ENCODE measurements at places on chromosomes 3 and 15.

- DNase-seq: no peak
Observed at GRCh38 chr3:48614044-48614443, 4.6 kb upstream of the UQCRC1 start.

GRCh38 chr3:64789111-64789510 is 101.3 kb upstream of the ADAMTS9 start:
- DNase-seq: no peak

GRCh38 chr15:90124507-90124906 is 22.2 kb upstream of the IDH2 start:
- no peak for DNase-seq

DNA sequence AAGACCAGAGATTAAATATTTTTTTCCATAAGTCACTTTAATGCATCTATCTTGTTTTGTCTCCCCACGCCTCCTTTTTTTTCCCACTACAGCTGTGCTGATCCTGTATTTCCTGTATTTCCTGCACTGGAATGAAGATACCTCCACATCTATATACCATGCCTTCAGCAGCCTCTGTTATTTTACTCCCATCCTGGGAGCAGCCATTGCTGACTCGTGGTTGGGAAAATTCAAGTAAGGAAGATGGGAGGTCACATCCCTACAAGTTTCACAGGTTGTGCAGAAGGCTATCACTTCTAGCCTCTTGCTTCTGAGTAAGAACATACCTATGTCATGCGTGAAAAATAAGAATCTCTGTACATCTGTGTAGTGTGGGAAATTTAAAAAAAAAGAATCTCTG is 3.1 kb downstream of the SLC15A2 start:
- no peak for DNase-seq

DNA sequence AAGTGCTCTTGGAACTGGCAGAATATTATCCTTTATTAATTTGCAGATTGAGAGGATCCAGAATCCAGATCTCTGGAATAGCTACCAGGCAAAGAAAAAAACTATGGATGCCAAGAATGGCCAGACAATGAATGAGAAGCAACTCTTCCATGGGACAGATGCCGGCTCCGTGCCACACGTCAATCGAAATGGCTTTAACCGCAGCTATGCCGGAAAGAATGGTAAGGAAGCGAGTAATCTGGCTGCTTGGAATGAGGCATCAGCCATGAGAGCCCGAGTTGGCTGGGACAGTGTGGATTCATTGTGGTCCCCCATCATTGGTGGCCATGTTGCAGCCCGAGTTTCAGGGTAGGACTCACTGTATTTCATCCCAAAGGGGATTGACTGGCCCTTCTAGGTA is 47.1 kb downstream of the PARP14 start:
- DNase-seq: no peak

- DNase-seq: no peak
Observed at GRCh38 chr15:86988033-86988432, 908.4 kb downstream of the AGBL1 start.

DNA sequence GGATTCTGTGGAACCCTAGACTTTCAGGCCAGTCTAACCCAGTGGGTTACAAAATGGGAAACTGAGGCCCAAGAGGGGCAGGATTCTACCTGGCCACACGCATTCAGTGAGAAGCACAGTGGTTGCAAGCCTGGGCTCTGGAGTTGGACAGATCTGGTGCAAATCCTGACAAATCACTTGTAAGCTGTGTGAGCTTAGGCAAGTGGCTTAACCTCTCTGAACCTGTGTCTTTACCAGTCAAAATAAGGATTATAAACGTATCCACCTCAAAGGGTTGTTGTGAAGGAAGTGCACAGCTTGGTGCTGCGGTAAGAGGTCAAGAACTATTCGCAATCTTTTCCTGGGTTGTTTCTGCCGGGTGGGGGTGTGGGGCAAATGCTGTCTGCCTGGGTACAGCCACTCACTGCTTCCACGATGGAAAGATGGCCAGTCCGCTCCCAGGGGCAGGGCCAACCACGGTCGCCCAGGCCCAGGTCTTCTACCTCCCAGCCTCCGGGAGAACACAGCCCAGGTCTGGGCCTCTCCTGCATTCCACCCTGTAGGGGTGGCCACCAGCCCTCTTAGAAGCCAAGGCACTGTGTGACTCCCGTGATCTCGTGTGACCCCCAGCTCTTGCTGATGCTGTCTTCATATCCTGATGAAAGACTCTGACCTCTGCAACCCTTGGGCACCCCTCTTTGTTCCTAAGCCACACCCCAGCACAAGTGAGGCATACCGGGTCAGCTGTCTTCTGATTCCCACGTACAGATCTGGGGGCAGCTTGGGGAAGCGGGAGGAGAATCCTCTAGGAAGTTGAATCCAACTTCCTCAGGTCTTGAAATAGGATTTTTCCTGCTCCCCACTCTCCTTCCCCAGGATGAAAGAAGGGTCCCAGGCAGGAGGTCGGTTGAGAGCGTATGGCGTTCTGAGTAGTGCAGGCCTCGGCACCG is 1.5 kb downstream of the CHRNA3 start:
- DNase-seq: no peak

GRCh38 chr15:90306560-90306959 is 41.1 kb downstream of the NGRN start:
- DNase-seq: no peak

GRCh38 chr3:129035360-129036221 is 25.0 kb upstream of the GP9 start:
- no peak for DNase-seq

- no peak for DNase-seq
Observed at GRCh38 chr15:25829073-25829472, 34.1 kb downstream of the ATP10A start.

- no peak for DNase-seq
Observed at GRCh38 chr15:75696854-75697259, 15.8 kb downstream of the CSPG4 start.

DNA sequence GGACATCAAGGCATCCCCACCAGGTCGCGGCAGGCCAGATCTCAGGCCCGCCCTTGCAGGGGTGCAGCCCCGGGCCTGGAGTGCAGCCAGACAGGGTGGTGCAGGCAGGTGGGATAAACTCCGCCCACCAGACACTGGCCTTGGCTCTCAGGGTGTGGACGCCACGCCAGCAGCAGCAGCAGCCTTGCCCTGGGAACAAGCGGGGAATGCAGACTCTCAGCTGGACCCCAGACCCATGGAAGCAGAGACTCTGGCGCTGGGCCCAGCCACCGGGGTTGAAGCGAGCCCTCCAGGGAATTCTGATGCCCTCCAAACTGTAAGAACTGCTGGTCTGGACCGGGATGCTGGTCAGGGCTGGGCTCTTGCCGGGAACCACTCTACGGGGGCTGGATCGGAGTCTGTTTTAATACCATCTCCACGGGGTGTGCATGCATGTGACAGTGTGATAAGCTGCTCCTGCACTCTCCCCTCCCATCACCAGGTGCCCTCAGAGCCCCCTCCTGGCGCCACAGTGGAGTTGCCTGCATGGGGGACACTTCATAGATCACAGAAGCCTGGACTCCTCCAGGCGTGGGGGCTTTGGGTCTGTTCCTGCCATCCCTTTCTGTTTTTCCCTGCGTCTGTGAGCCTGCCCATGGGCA is 142.7 kb downstream of the NSMCE3 start:
- DNase-seq: no peak

DNA sequence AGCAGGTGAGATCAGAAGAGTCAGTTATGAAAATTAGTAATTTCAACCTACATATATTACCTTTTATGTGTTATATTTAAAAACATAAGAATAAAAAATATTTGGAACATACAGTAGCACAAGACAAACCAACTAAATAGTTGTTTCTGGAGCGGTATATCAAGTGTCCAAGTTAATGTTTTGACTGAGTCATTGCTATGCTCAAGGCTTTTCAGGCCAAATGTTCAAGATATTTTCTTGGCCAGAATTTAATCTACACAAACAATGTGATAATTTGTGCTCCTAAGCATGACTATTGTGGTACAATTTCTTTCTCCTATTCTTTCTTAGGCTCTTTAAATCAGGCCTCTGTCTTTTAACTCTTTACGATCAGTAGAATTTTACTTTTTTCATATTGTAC is 412.4 kb downstream of the RAP2B start:
- no peak for DNase-seq

- DNase-seq: peak; percentile 69
Observed at GRCh38 chr3:179015551-179016020, 56.0 kb downstream of the ZMAT3 start.

- DNase-seq: no peak
Observed at GRCh38 chr3:120622457-120622856, 26.3 kb downstream of the NDUFB4 start.

- peak; percentile 81 for DNase-seq
Observed at GRCh38 chr15:82262422-82263026, at the start of the genes EFL1 and SAXO2. TSS of gene EFL1 (minus strand) at chr15:82262734. CDS start at chr15:82261778, 956 bp downstream. TSS of gene SAXO2 (plus strand) at chr15:82262818. CDS start at chr15:82262880, 62 bp downstream.

DNA sequence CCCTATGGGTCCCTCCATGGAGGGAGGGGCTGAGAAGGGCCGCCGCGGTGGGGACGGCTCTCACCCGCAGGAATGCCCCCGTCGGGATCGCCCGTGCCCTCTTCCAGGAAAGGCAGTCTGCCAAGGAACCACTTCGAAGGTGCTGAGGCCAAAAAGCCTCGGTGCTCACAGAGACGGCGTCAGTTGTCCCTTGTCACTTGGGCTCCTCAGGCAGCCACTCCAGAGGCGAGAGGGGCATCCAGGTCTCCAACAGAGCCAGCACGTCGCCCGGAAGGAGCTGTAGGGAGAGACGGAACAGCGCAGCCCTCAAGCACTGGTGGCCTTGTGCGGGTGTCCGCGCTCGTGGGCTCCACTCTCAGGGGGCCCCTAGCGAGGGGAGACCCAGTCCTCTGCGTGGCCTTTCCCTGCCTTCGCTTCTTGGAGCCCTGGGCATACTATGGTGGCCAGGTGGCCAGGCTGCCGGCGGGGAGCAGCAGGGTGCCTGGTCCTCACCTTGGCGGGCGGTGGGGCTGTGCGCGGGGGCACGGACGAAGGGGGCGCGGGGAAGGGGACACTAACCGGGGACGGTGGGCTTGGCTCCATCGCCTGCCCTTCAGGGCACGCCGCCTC is 994 bp downstream of the MESP1 start:
- no peak for DNase-seq

- DNase-seq: no peak
Observed at GRCh38 chr15:70158309-70159000, 60.7 kb upstream of the TLE3 start.

DNA sequence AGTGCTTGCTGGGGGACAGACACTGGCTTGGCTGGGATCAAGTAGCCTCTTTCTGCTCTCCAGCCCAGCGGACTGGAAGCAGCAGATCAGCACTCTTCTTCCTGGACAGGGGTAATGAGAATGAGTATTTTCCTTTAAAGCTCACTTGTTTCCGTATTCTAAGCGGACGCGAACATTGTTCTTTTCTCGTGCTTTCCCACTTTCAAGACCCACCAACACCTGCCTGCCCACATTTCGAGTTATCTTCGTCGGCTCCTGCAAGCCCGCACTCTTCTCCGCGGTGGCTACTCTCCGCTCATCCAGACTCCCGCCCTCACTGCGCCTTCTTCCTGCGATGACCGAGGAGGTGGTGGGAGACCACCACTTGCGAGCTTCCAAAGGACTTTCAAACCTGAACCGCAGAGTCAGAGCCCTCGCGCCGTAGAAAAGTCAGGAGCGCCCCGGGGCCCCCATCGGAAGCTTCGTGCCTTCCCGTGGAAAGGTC is 1.6 kb upstream of the PPM1L start:
- peak; percentile 30 for DNase-seq

DNA sequence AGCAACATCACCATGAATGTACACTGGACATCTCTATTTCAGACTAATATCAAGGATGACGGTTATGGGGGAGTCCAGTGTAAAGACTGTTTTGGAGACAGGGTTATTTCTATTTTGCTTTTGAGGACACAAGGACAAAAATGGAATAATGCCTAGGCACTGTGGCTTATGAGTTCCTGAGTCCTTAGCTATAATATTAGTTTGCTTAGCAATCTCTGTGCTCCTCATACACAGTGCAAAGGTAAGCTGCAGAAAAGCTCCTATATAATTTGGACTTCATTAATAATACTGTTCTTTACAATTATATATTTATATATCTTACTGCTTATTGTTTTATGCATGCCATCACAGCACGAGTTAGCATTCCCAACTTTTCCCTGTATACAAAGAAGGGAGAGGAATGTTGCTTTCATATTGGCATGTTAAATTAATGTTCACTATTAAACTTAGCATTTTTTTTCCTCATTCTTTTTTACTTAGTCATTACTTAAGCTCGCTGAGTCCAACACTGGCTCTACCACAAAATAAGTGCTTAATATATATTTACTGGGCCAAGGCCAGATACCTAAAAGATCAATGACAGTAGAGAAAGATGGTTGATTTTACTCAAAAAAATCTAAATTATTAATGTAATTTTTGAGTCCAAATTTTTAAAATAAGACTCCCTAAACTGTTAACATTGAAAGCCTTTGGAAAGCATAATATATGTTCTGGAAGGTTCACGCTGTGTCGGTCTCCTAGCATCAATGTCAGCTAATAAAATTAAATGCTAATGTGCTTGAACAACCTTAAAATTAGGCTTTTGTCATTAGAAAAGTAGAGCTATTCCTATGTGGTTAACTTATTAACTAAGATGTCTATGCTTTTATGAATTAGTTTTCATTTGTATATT is 13.8 kb downstream of the THBS1 start:
- DNase-seq: no peak

GRCh38 chr3:159839561-159840379 is 148.9 kb upstream of the IL12A start:
- no peak for DNase-seq

DNA sequence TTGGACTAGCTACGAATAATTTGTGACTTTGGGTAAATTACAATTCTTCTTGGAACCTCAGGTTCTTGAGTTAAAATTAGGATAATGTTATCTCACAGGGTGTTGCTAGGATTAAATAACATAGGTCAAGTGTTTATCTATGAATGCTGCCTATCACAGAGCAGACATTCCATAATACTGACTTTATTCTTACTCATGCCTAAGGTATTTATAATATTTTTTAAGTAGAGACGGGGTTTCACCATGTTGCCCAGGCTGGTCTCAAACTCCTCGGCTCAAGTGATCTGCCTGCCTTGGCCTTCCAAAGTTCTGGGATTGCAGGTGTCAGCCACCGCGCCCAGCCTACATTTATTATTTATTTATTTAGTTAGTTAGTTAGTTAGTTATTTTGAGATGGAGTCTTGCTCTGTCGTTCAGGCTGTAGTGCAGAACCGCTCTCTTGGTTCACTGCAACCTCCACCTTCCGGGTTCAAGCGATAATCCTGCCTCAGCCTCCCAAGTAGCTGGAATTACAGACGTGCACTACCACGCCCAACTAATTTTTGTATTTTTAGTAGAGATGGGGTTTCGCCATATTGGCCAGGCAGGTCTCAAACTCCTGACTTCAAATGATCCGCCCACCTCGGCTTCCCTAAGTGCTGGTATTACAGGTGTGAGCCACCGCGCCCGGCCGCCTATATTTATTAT is 741 bp upstream of the ZNF106 start:
- DNase-seq: no peak

GRCh38 chr3:188240189-188240981 is 86.4 kb downstream of the LPP start:
- DNase-seq: no peak

- DNase-seq: no peak
Observed at GRCh38 chr3:96734273-96735009, 80.0 kb upstream of the EPHA6 start.

- no peak for DNase-seq
Observed at GRCh38 chr3:6273878-6274277, 587.0 kb upstream of the GRM7 start.
